ENCODE measurements at places on chromosomes 1 and 21.

DNA sequence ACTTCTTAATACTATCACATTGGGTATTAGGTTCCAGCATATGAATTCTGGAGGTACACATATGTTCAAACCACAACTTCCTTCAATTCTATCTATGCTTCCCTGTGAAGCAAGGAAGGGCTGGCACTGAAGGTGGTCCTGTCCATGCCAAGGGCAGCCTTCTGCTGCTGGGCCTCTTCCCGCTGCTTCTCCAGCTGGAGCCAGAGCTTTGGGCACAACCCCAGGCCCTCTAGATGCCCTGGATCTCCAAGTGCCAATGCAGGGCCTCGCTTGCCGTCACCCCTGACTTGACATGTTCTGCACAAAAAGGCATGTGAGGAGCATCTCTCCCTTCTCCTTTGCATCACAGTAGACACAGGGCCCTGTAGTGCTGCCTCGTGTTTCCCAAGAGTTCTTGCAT is 62.6 kb downstream of the STYXL2 start:
- no peak for DNase-seq

DNA sequence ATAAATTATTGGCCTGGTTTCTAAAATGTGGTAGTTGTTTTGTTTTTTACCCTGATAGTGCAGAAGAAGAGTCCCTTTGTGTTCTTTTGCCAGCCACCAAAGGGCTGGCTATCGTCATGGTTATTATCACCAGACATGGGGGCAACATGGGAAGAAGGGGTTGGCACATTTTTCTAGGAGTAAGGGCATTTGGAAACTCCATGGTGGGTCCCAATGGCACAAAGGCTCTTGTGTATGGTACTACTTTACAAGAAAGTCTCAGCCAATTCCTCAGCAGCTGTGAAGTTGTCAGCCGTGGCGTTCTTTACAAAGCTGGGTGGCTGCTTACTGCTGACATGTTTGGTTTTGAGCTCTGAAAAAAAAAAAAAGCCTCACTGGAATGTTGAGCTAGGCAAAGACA is 330.4 kb upstream of the ESRRG start:
- no peak for DNase-seq

- DNase-seq = no peak
Observed at GRCh38 chr21:26457817-26458216, 115.3 kb downstream of the CYYR1 start.

GRCh38 chr21:32886339-32886738 is 114.8 kb upstream of the PAXBP1 start:
- peak; percentile 48 for DNase-seq

DNA sequence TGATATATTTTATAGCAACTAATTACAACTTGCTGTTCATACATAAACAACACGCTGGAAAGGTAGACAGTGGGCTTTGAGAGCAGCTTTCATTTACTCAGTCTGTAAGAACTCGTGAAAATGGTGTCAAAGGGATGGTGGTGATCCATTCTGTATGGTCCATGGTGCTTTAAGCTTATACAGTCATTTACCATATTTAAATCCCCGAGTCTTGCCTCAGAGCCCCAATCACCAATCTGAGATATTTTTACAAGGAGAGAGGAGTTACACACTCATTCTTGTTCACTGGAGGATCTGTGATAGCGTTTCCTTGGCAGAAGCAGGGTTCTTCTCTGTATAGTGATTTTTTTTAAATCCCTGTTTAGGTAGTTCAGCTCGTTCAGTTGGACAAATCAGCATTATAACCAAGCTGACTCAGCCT is 694.6 kb downstream of the USP25 start:
- DNase-seq = no peak

DNA sequence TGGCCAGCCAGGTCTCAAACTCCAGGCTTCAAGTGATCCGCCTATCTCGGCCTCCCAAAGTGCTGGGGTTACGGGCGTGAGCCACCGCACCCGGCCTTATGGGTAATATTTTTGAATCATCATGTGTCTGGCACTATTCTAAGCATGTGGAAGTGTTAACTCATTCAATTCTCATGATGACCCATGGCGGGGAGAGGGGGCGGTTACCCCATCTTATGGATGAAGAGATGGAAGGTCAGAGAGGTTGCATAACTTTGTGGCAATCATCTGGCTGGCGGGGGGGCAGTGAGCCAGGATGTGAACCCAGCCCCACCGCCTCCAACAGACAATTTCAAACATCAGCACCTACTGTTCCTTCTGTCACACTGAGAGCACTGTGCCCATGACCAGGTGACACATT is 11.5 kb upstream of the TAS1R2 start:
- no peak for DNase-seq

DNA sequence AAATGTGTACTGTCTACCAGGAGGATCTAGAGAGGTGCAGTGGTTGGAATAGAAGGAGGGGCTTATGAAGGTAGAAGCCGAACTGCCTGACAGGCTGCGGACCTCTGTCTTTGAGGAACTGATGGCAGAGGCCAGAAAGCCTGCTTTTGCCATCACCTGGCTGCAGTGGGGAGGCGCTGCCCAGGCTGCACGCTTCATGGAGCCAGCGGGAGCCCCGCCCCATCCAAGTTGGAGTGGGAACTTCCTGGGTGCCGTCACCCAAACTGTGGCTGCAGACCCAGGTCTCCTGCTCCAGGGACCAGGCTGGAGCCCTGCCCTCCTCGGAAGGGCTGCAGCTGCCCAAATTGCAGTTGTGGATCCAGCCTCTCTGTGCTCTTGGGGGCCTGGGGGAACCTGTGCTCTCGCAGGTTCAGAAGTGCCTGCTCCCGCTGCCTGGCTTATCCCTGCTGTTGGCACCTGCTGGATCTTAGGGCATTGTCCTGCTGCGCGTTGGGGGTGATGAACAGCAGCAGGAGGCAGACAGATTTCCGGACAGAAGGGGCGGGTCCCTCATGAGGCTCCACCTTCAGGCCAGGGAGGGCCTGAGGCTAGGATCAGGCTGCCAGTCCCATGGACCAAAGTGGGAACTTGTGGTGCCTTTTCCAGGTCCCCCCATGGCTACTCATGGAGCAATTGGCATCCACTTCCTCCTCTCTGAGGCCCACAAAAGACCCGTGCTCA is 118.0 kb upstream of the PLPPR4 start:
- no peak for DNase-seq

- DNase-seq = peak; percentile 69
Observed at GRCh38 chr1:225911191-225912130, 12.6 kb downstream of the PYCR2 start.

DNA sequence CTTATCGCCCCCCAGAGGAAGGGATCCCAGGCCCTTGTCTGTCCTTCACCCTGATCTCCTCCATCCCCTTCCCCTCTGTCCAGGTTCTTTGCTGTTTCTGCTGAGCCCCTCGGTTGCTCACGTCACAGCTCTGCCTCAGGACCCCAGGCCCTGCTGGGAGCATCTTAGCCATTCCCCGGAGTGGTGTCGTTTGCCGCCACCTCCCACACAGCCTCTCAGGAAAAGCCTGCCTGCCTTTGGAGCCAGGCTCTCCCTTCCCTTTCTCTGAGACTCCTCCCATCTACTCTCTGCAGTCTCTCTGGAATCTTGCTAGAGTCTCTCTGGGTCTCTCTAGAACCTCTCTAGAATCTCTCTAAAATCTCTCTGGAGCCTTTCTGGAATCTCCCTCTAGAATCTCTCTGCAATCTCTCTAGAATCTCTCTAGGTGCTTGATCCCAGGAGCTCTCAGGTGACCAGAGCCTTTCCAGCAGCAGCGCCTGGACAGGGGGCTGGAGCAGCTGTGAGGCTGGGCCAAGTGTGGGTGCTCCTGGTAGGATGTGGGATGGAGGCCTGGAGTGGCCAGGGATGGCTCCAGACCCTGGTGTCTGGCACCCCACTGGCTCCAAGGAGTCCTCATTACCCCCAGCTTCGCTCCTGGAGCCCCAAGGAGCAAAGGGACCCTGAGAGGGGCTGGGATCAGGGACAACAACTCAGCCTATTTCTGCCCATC is 283.2 kb upstream of the VAMP3 start:
- DNase-seq = no peak

- no peak for DNase-seq
Observed at GRCh38 chr1:163471779-163472650, 150.3 kb downstream of the NUF2 start.

- no peak for DNase-seq
Observed at GRCh38 chr1:47160716-47161115, 23.5 kb downstream of the CYP4A22 start.

DNA sequence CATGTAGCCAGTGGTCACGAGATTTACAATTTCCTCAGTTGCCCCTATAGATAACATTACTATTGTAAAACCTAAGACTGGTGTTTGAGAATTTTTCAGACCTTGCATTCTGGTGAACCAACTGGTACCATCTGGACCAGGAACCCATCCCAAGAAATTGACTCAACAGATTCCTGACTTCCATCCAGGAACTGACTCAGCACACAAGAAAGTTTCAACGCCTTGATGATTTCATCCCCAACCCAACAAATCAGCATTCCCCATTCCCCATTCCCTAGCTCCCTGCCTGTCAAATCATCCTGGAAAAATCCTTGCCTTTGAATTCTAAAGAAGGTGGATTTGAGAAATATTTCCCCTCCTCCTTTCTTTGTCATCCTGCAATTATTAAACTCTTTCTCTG is 529.8 kb upstream of the PRMT6 start:
- no peak for DNase-seq

DNA sequence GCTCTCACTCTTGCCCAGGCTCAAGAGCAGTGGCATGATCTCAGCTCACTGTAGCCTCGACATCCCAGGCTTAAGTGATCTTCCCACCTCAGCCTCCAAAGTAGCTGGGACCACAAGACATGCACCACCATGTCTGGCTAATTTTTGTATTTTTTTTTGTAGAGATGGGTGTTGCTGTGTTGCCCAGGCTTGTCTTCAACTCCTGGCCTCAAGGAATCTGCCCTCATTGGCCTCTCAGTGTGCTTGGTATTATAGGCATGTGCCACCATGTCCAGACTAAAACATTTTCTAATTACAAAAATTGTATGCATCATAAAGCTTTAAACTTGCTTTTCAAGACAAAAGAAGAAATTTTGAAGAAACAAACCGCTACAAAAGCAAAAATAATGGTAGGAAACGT is 20.1 kb downstream of the CBR1 start:
- no peak for DNase-seq

DNA sequence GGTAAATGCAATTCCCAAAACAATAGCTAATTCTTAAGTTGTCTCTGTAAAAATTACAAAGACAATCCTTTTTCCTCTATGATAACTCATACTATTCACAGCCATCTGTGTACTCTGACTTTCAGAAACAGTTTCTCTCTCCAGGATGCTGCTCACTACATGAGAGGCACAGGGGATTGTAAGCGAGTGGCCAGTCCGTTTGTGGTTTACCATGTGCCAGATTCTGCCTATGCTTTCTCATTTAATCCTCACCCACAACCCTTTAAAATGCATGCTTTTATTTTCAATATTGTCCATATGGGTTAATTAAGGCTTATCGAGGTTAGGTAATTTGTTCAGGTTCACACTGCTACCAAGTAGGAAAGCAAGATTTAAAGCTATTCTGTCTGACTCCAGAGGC is 23.0 kb downstream of the RGS1 start:
- DNase-seq = no peak

All from CD4-positive, alpha-beta T cell treated with Interleukin-2 at 100 ng/mL for 4 hours (primary cell).